ENCODE measurements at places on chromosomes 16 and 17.

- no peak for DNase-seq
These were observed 153.5 kb downstream of the VPS53 start for GRCh38 chr17:561116-561515.

GRCh38 chr16:65945493-65945892 is 421.0 kb upstream of the CDH5 start:
- no peak for DNase-seq

- DNase-seq, result no peak
These were observed at the start of gene NOL3 for GRCh38 chr16:67170168-67170948. TSS of gene NOL3 (plus strand) at chr16:67170538.

GRCh38 chr16:16076423-16076813 is 127.0 kb downstream of the ABCC1 start:
- no peak for DNase-seq

DNA sequence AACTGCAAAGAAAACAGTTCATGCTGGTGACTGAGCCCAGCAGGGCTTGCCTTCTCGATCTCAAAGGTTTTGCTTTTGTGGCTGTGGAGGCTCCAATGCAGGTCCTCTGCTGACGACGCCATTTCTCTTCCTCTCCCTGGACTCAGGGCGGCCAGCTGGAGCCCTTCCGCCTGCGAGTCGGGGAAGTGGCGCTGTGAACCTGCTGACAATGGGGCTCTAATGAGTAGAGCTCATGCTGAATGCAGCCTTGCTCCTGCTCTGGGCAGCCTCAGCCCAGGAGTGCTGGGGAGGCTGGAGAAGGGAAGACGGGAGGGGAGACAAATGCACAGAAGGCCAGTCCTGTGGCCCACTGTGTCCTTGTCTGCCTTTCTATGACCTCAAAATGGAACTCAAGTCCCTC is 43.8 kb downstream of the VAC14 start:
- peak; percentile 29 for DNase-seq

DNA sequence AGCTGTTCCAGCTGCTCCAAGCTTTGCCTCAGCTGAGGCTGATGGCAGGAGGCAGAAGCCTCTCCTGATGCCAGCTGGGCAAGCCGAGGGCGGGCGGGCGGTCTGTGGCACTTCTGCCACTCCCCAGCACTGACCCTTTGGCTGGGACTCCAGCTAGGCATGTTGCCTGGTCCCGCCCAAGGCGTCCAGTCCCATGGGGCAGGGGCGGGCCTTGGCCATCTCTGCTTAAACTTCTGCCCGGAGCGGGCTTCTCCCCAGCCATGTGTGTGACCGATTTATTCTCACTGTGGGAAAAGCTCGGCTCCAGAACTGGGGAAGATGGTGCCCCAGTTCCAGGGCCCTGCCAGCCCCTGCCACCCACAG is 349.1 kb downstream of the SEC14L1 start:
- peak; percentile 89 for DNase-seq

GRCh38 chr17:49963626-49964302 is 5.2 kb upstream of the DLX4 start:
- no peak for DNase-seq

DNA sequence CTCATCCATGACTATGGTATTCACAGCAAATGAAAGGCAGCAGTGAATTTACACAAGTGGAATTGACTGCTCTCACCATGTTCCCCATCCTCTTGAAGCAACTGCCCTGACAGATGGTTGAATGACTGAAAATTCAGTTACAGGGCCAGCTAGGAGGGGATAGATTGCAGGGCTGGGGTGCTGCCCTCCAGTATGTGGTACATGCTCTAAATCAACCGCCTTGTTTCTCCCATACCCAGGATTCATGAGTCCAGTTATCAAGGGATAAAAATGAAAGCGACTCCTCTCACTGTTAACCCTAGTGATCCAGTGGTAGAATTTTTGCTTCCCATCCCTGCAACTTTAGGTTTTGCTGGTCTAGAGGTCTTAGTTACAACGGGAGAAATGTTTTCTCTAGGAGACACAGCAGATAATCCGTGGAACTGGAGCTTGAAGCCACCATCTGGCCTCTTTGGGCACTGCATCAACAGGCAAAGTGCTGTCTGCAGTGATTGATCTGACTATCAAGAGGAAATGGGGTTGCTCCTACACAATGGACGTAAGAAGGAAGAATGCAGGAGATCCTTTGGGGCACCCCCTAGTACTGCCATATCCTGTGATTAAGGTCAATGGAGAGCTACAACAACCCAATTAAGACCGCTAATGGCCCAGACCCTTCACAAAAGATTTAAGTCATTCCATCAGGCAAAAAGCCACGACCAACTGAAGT is 32.0 kb downstream of the SCPEP1 start:
- no peak for DNase-seq

GRCh38 chr17:2710071-2710802 is 1.3 kb downstream of the CLUH start:
- DNase-seq, result no peak

Measured in amygdala (tissue), 56 donors.